ENCODE measurements at places on chromosomes 6 and 20.

GRCh38 chr6:29834564-29835436 is 7.2 kb downstream of the HLA-G start:
- DNase-seq: peak; percentile 44

DNA sequence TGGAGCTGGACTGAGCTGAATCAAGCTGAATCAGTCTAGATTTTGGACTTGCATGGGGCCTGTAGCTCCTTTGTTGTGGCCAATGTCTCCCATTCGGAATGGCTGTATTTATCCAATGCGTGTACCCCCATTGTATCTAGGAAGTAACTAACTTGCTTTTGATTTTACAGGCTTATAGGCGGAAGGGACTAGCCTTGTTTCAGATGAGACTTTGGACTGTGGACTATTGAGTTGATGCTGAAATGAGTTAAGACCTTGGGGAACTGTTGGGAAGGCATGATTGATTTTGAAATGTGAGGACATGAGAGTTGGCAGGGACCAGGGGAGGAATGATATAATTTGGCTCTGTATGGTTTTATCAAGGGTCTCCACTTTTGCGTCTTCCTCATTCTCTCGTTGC is 3.0 kb upstream of the TMEM170B start:
- DNase-seq: no peak

DNA sequence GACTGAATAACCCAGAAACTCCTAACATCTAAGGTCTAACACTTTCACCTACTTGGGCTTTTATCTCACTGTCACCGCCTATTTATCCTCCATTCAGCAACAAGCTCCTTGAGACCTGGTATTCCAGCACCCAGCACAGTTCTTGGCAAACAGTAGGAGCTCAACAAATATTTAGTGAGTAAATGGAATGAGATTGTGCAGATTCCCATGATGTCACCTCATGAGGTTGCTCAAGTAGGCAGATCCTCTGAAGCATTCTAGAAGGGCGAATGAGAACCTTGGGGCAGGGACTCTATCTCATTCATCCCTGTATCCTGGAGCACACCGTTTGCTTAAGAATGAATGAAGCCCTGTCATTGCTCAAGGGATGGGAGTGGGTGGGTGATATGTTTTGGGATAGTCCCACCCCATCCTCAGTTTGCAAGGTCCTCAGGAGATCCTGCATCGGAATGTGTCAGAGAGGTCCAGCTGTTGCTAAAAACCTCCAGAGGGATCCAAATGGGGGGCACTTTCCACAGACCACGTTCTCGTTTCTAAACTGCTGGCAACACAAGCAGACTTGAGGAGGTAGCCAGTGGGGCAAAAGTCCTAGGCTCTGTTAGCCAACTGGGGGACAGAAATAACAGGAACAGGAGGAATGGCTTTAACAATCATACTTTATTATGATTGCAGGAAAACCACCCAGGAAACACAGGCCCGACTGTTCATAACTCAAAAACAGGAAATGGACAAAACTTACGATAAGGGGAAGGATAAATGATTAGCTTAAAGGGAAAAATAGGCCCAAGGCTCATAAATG is 42.0 kb downstream of the EDN1 start:
- DNase-seq: no peak

- DNase-seq: no peak
Observed at GRCh38 chr6:96762599-96762998, 74.7 kb downstream of the GPR63 start.

GRCh38 chr20:1171461-1172093 is 13.2 kb downstream of the TMEM74B start:
- peak; percentile 28 for DNase-seq

DNA sequence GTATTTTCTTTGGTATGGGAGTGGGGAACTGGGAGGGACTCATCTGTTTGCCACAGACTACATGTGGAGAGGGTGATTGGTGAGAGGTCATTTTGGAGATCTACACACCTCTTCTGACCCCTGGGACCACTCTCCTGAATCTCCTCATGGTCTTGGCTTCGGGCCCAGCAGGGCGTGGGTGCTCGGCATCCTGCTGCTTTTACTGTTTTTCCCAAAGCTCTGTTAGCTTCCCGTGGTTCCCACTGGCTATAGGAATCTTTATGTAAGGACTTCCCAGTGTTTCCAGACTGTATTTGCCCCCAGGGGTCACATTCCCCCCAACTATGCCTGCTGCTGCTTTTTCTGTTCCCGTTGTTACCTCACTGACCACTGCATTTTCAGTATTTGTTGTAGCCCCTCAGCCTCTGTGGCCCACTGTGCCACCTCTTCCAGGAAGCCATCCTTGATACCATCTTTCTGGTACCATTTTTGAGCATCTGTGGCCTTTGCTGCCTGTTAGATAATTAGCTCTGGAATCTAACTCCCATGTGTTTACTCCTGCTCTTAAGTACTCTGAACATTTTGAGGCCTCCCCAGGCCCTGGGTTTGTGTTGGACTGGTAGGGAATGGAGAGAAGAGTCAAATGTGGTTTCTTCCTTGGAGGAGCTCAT is 14.9 kb downstream of the PLCG1 start:
- no peak for DNase-seq

DNA sequence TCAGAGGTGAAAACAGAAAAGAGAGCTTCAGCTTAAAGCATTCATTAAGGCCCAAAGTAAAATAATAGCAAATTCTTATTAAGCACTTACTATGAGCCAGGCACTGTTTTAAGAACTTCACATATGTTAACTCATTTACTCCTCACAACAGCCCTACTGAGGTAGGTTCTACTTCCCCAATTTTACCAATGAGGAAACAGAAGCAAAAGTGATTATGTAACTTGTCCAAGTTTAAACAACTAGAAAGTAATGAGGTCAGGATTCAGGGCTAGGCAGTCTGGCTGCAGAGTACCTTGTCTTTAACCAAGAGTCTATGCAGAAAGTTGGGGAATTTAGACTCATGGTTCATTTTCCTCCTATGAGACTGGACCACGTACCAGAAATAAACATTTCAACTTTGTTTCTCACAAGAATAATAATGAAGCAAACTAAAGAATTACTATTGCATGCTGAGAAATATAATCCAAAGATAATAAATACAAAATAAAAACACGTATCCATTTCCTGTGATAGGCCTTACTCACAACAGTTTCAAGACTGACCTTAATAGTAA is 3.8 kb downstream of the COL21A1 start:
- DNase-seq: no peak

Data from HEK293T (cell line).